ENCODE measurements at places on chromosomes 1 and 21.

DNA sequence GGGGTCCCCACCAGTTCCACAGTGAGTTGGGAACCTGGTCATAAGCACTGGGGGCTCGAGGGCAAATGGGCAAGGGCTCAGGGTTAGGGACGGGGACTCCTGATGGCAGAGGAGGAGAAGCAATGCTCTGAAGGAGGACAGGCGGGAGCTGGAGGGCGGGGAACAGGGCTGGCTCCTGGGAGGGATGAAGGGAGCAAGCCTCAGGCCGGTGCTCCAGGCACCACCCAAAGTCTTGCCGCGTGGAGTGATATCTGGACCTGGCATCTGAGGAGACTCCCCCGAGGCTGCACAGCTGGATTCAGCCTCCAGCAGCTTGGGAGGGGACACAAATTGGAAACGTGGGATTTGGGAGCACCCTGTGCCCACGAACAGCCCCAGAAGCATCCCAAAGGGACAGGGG lies 11.0 kb downstream of the MEGF6 start:
- DNase-seq, result no peak

DNA sequence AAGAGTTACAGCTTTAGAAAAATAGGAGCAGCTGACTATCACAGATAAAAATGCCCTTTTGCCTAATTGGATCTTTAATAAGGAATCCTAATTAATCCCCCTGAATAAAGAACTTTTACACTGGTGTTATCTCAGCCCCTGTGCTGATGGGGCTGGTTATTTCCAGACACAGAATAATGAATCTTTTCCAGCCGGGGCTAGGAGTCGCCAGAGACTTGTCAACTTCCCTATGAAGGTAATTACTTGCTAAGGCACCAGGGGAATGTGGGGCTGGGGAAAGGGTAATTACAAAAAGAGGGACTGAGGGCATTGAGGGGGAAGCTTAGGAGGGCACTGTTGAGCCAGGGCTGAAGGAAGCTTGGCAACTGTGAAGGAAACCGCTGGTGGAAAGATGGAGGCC lies 34.5 kb downstream of the HMGB4 start:
- DNase-seq, result no peak

DNA sequence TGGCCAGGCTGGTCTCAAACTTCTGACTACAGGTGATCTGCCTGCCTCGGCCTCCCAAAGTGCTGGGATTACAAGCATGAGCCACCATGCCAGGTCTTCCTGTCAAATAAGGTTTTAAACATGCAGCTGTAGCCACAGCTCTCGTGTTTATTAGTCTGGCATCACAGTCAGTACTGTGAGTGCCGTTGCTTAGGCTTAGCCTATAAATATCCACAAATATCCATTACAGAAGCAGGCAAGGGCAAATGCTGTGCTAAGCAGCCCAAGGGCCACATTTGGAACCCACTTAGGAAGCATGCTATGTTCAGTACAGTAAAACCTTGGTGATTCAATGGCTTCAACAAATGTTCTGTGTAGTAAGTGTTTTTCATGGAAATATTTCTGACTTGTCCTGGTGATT lies 75.9 kb downstream of the KIF1B start:
- no peak for DNase-seq

- DNase-seq, result no peak
These were observed 2.3 kb upstream of the SCYL3 start for GRCh38 chr1:169896013-169896412.

- DNase-seq, result no peak
These were observed 53.4 kb downstream of the SSBP3 start for GRCh38 chr1:54352755-54353154.

DNA sequence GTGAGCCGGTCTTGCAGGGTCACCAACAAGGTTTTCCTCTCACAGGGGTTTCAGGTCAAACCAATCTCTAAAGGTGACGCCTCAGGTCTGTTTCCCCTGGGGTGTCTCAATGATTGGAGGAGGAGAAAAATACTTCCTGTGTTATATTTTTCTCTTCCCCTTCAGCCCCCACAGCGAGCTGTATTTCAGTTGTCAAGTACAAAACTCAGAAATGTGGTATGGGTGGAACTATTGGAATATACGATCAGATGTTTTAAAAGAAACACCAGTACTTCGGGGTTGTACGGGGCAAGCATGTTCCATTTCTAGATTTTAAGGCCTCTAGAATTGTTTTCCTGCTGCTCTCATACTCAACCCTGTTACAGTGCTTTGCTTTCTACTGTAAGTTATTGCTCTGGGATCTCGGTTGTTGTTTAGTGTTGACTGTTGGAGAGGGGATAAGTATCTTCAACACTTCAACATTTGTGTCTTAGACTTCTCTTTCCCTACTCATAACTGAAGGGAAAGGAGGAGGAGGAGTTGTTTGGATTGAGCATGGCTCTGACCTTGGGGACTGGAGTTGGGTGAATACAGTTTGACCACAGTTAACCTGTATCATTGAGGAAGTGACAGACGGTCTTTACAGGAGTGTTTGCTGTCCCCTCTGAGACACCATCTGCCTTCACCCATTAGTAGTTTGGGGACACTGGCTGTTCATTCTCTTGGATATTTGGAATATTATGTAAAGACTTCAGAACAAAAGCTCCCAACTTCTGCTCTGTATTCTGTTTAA lies 2.0 kb downstream of the MAPKAPK2 start:
- no peak for DNase-seq

GRCh38 chr1:93995837-93996536 lies 86.8 kb upstream of the GCLM start:
- no peak for DNase-seq

DNA sequence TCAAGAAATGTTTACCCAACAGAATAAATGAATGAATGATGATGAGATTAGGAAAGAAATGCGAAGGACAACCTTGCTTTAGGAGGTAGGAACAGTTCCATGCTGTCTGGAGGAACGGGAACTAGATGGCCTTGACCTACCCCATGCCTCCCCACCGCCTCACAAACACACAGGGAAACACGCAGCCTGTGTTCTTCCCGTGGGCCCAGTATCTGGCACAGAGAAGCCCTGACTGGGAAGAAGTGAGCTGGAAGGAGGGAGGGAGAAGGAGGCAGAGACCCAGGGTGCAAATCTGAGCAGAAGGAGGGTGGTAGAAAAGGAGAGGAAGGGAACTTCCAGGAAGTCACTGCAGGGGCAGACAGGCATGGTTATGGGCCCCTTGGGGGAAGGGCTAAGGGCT lies 3.5 kb upstream of the ADORA1 start:
- no peak for DNase-seq

- no peak for DNase-seq
These were observed 680.8 kb downstream of the MATN1 start for GRCh38 chr1:30042438-30043147.

- DNase-seq, result no peak
These were observed 576.1 kb upstream of the ZRANB2 start for GRCh38 chr1:71656902-71657301.

DNA sequence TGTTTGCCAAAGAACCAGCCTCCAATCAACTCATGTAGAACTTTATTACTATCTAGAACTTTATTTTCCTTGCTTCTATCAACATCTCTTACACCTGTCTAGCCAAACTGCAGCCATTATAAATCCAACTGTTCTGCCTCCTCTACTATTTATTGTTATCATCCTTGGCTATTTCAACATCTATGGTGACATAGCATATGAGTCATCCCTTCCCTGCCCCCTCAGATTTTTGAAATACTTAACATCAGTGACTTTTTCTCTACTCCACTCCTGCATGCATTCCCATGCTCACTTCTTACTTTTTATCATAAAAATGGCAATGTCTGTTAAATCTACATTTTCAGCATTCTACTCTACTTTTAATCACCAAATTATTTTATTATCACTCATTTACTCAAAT lies 544.9 kb upstream of the NEGR1 start:
- no peak for DNase-seq

DNA sequence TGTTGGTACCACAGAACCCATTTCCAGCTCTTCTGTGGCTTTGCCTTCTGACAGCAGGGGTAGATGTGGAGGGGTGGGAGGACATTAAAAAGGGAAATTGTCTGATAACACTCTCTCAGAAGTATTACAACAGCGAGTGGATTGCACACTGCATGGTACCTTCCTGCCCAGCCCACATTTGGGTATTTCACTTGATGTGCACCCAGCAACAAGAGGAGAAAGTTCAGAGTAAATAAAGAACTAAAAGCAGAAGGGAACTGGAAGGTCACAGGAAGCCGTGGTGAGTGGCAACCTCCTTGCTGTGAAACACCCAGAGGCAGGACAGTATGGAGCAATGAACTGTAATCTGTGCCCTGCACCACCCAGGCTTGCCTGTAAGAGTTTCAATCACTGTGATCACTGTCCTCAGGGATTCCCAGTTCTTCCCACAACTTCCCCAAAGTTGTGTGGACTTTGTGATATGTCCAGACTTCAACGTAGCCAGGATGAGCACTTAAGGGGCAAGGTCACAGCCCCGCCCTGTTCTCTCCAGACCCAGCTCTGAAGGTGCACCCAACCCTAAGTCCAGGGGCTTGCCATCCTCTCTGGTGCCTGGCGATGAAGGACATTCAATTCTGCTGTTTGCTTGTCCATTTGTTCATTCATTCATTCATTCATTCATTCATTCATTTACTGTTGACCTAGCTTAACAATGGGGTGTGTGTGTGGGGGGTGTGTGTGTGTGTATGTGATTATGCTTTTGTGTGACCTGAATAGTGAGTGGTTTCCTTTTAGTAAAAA lies 18.7 kb upstream of the F5 start:
- DNase-seq, result no peak

- no peak for DNase-seq
These were observed 59.6 kb upstream of the PRDX6 start for GRCh38 chr1:173417563-173417962.

- no peak for DNase-seq
These were observed 345.1 kb upstream of the SNX7 start for GRCh38 chr1:98316286-98316905.

DNA sequence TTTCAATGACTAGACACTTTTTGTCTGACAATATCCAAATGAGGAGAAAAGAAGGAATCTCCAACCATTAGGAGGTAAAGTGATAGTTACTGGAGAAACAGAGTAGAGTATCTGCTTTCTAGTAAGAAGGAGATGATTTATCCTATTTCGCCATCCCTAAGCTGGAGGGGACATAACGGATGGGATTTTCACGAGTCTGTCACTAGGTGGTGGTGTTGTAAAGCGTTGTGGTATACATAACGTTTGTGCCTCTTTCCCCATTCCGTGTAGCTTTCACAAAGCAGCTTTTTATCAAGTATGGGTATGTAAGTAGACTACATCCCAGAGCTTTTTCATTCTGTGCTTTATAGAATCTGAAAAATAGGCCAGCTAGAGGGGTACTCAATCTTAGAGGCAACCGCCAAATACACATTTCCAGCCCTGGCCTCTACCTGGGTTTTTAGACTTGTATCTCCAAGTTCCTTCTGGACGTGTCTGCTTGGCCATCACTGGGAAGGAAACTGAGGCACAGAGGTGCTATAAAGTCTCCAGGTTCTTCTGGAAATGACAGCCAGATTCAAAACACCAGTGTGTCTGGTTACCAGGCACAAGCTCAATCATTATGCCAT lies 33.3 kb upstream of the FAM3B start:
- DNase-seq, result peak; percentile 3

DNA sequence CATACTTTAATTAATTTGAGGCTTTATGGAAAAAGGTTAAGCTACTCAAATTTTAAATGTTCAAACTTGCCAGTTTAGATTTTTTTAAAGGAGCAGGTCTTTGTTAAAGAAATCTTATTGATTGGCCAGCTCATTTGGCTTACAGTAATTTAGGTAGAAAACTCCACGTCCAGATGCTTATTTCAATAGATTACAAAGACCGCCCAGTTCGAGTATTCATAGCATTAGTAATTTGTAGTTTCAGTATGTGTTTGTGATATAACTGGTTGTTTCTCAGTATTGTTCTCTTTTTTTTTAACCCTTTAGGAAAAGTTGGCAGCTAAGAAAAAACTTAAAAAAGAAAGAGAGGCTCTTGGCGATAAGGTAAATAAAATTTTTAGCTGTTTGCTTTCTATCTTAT lies 1.6 kb downstream of the RPF1 start:
- DNase-seq, result no peak

DNA sequence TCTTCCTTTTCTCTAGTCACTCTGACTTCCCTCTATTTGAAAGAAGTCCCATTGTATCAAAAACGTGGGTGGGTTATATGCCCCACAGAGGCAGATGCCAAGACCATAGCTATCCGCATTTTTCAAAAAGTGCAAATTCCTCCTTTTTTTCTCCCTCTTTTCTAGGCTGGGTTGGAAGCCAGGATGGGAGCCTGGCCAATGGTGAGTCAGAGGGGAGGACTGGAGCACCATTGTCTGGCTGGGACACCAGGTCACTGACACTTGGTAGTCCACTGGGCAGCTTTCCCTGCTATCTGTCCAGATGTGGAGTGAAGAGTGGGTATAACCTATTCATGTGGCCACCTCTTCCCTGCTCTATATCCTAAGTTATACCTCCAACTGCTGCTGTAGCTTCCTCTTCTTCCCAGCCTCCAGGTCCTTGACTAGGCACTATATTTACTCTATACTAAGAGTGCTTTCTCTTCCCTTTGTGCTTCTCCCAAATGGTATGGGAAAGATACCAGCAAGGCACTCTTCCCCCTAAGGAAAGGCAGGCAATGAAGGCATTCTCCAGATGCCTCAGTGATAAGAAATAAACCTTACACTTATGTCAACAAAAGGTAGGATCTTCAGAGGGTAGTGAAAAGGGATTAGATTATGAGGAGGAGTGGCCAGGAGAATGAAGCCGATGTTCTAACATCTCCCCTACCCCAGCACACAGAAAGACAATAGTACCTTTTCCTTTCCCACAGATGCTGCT lies 12.9 kb downstream of the PI4KB start:
- DNase-seq, result no peak

DNA sequence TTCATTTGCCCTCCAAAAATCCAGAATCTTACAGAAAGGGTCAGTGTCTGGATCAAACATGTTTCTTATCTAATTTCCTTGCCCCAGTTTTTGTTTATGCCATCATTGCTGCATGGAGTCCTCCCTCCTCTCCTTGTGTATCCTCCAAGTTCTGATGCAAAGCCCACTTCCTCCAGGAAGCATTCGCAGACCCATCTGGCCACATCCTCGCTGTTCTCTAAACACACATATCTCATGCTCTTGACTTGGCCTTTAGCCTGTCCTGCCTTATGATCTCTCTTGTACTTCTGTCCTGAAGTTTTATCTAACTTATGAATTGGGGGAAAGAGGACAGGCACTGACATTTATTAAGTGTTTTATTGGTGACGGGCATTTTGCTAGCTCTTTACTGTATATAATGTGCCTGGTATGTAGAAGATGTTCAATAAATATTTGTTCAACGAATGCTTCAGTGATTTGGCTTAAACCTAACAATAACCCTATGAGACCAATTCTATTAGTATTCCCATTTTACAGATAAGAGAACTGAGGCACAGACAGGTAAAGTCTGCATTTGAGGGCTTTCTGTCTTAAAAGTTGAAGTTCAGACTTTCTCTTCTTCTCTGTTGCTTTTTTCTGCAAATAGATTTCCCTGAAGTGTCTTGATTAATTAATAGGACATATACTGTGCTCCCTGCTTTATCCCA lies 19.2 kb upstream of the ID3 start:
- no peak for DNase-seq

GRCh38 chr21:38307771-38308531 lies 51.2 kb downstream of the KCNJ15 start:
- no peak for DNase-seq

DNA sequence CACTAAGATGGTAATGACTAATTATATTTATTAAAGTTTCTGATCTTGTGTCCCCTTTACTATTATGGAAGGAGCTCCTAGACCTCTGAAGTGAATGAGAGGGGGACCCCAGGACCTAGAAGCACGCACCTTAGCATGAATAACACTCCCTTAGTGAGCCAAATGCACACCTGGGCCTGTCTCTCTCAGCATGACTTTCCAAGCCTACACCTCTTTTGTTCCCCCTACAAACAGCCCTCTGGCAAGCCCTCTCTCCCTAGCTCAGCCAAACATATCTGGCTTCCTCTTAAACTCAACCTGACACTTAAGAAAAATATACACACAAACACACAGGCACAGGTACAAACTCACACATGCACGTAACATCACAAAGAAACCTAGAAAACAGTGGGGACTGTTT lies 7.3 kb upstream of the CTH start:
- DNase-seq, result no peak

Measured in HAP-1 (cell line).